ENCODE measurements at places on chromosomes 12 and 14.

DNA sequence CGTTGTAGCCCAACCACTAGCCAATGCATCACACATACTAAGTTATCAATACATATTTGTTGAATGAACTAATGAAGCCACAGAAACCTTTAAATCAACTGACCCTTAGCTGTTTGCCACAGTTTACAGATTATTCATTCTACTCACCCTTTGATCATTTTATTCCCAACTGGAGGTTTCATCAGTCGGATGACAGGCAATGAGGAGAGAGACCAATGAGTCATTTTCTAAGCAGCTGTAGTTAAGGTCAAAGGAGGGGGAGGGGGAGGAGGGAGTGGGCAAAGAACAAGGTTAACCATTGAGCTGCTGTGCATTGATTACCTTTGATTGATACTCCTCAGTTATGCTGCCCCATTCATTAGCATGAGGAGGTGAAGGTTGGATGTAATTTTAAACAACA lies 469.5 kb downstream of the VRK1 start:
- DNase-seq: no peak

- no peak for DNase-seq
These were observed 39.5 kb upstream of the DACT1 start for GRCh38 chr14:58598028-58598803.

- DNase-seq: no peak
These were observed 335.6 kb downstream of the TMEM121 start for GRCh38 chr14:105861985-105862465.

DNA sequence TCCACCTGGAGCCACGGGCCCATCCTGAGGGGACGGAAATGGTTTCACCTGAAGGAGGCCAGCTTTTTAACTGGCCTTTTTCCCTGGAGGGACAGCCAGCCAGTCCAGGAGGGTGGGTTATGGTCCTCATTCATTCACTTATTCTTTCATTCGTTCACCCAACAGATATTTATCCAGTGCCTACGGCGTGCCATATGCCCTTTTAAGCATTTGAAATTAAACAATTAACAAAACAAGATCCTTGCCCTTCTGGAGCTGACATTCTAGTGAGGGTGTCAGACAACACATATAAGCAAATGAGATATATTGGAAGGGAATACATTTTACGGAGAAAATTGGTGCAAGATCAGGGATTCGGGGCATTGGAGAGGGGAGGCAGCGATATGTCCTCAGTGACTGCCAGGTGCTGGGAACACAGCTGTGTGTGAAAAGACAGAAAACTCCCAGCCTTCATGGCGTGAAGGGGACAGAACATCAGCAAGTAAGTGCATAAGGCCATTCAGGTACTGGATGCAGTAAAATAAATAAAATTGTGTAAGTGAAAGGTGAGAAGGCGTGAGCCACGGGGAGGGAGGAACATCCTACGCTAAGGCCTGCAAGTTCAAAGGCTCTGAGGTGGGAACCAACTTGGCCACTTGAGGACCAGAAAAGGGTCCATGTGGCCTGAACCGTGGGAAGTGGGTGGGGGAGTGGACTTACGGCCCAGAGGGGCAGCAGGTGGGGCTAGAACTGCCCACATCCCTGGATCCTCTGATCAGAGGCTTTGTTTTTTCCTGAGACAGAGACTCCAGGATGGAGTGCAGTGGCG lies 684 bp upstream of the ABCB9 start:
- no peak for DNase-seq

GRCh38 chr12:67299926-67300325 lies 30.8 kb downstream of the CAND1 start:
- DNase-seq: no peak

Data from activated CD4-positive, alpha-beta T cell treated with anti-CD3 and anti-CD28 coated beads, Interleukin-2, amount 50 U/mL, for 4 hours (primary cell).